ENCODE measurements at places on chromosomes 4 and X. TPM values are rescaled to one million over a fixed set of nuclear protein-coding genes. Genes with fewer than 3 reads are reported as not detected.

DNA sequence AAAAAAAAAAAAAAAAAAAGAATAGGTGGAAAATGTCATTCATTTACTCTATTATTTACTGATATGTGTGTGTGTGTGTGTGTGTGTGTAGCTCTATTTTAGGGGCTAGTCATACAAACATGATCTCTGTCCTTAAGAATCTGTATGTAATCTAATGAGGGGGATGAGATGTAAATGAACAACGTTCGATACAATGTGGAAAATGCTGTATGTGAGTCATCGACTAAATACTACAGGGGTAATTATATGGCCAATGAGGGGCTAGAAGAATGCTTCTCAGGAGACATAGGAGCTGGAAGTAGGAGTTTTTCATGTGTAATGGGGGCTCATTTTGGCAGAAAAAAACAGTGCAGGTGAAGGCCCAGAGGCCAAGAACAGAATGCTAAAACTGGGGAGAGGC is 41.9 kb downstream of the LEF1 start:
- no peak overlapping the region for H3K4me3 ChIP-seq
- no peaks in the 10 kb centered on the region for H3K36me3 ChIP-seq
- H3K27me3 ChIP-seq, result no peaks in the 10 kb centered on the region
- no peak overlapping the region for H3K27ac ChIP-seq
- DNase-seq, result no peak

DNA sequence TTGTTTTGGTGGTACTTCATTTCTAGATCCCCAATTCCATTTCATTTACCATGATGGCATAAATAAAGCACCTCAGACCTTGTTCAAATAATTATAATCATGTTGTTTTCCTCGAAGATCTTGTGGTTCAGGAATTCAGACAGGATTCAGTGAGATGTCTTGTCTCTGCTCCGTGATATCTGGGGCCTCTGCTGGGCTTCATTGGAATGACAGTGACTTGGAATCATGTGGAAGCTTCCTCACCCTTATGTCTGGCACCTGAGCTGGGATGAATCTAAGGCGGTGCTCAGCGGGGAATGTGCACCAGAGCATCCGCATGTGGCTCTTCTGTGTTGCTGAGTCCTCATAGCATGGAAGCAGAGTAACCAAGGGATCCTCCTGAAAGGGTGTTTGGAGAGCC is 132.2 kb downstream of the VEGFC start:
- H3K4me1 ChIP-seq, result no peaks in the 10 kb centered on the region
- no peaks in the 10 kb centered on the region for H3K36me3 ChIP-seq
- no peak for DNase-seq
- H3K4me3 ChIP-seq, result no peak overlapping the region

DNA sequence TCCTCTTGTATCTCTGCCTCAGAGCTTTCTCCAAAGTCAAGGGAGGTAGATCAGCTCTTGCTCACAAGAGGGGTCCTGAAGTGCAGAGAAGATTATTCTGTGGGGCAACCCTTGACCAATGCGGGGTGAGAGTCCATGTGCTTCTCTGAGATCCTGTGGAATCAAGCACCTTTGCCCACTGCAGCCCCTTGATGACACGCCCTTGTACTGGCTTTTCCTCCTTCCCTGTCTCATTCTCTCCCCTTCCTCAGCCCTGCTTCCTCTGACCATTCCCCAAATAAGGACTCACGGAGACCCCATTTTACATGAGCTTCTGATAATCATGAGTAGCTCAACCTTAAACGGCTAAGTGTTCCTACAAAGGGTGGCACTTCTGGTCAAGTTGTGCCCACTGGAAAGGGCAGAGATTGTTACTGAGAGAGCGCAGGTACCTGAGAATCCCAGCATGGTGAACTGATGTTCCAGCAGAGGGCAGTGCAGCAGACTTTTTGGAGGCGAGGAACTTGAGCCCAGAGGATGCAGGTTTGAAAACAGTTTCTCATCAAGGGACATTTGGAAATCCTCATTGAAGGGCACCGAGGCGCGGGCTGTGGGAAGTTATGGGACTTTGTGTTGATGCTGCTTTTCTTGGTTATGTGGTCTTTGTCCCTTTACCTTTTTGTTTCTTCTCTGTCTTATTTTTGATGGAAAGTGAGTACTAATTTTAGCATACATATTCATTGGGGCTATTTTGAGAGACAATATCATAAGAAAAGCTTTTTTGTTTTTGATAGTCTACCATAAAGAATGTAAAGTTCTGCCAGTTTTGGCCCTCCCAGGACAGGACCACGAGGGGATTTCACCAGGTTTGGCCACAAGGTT is 201.3 kb downstream of the RBM46 start:
- no peaks in the 10 kb centered on the region for H3K4me1 ChIP-seq
- no peaks in the 10 kb centered on the region for H3K27me3 ChIP-seq
- H3K4me3 ChIP-seq, result no peak overlapping the region

DNA sequence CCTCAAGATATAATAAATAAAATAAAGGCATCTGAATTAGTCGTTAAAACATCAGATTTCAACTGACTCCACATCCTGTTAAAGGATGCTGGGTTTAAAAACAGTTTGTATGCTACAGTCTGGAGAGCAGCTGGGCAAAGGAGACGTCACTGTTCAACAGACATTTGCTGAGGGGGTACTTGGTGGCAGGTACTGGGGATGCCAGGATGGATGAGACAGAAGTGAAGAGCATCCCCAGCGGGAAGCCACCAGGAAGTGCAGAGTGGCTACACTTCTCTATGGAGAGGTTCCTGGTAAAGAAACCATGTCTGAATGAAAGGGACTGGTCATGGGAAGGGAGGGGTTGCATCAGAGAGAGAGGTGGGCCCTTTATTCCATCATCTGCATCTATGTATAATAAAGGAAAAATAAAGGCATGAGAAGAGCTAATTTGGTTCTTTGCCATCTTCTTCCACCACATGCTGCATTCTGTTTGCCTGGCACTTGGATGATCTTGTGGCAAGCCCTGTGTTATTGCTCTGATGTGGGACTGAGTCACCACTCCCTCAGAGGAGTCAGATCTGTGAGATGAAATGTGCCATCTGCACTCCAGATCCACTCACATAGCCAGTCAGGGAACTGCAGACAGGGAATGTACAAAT is 145.0 kb downstream of the SOWAHB start:
- H3K36me3 ChIP-seq, result no peaks in the 10 kb centered on the region
- H3K27me3 ChIP-seq, result no peaks in the 10 kb centered on the region
- peaks cover 45% of the 10 kb centered on the region for H3K4me1 ChIP-seq
- H3K4me3 ChIP-seq, result no peak overlapping the region
- peak overlapping the region; percentile 19 for H3K27ac ChIP-seq

GRCh38 chrX:13498238-13498637 is 71.2 kb upstream of the EGFL6 start:
- no peaks in the 10 kb centered on the region for H3K4me1 ChIP-seq
- H3K27ac ChIP-seq, result no peak overlapping the region
- H3K36me3 ChIP-seq, result no peaks in the 10 kb centered on the region
- no peak for DNase-seq
- H3K27me3 ChIP-seq, result no peaks in the 10 kb centered on the region

DNA sequence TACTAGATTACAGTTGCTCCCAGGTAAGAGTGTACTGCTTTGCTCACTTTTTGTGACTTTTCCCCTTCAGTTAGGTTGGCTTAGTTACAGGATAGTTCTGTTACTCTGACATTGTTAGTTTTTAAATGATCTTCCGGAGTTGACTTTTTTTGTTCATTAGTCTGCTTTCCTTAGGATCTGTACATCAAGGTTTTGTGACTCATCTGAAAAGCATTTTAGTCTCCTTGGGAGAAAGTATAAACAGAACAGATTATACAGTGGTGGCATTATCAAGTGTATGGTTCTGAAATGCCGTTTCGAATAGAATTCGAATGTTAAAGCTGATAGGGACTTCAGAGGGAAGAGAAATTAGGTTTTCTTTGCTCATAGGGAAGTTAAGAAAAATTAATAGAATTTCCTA is 63.3 kb downstream of the USP9X start:
- H3K4me3 ChIP-seq, result no peak overlapping the region
- no peak overlapping the region for H3K27ac ChIP-seq
- no peaks in the 10 kb centered on the region for H3K27me3 ChIP-seq
- DNase-seq, result no peak
- no peaks in the 10 kb centered on the region for H3K4me1 ChIP-seq

- no peaks in the 10 kb centered on the region for H3K4me1 ChIP-seq
- no peak for DNase-seq
- H3K36me3 ChIP-seq, result no peaks in the 10 kb centered on the region
- no peak overlapping the region for H3K4me3 ChIP-seq
Measured at GRCh38 chr4:23972805-23973204, 83.0 kb upstream of the PPARGC1A start.

DNA sequence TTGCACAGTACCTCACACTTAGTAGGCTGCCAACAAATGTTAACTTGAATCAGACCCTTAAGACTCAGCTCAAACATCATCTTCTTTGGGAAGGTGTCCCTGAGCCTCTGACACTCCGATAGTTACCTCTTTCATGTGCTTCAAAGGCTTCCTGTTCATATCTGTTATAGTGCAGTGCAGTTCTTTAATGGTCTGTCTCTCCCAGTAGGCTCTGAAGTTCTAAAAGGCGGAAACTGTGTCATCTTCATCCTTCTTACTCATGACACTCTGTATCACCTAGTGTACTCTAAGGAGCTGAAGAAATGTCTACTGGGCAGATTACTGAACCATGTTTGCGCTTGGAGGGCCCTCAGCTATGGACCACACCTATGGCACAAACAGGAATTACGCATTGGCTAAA is 2.1 kb upstream of the DIAPH2 start:
- H3K36me3 ChIP-seq, result no peaks in the 10 kb centered on the region
- peaks cover 4% of the 10 kb centered on the region for H3K4me1 ChIP-seq
- no peak overlapping the region for H3K4me3 ChIP-seq
- H3K27me3 ChIP-seq, result no peaks in the 10 kb centered on the region
- no peak for DNase-seq

The ASIC5 gene
- total RNA-seq, result not detected

The UNC5C gene
- total RNA-seq, result 4.6 TPM

The EDA2R gene
- total RNA-seq, result 0.83 TPM

The RTL9 gene
- 0.41 TPM for total RNA-seq

The NLGN3 gene
- 0.19 TPM for total RNA-seq

The XG gene
- total RNA-seq, result 0.51 TPM

Measured in right atrium auricular region (tissue), 2 donors.